ENCODE measurements at places on chromosomes 16 and 17.

GRCh38 chr16:66081775-66082366 lies 284.6 kb upstream of the CDH5 start:
- DNase-seq, result no peak

DNA sequence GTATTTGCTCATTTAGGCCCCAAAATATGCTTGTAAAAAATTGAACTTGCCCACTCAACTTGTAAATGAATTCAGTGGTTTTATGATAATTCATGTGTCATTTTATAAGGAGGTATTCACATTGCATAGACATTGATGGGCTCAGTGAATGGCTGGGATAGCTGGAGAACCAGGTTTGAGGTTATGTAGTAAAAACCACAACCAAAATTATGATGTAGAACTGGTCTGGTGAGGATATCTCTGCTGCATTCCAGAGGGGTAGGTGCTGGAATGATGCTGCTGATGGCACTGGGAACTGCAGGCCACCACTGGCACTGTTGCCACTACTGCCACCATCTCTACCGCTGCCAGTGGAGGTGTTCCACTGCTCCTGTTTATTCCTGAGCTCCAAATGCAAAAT lies 21.5 kb upstream of the RABEP1 start:
- no peak for DNase-seq

DNA sequence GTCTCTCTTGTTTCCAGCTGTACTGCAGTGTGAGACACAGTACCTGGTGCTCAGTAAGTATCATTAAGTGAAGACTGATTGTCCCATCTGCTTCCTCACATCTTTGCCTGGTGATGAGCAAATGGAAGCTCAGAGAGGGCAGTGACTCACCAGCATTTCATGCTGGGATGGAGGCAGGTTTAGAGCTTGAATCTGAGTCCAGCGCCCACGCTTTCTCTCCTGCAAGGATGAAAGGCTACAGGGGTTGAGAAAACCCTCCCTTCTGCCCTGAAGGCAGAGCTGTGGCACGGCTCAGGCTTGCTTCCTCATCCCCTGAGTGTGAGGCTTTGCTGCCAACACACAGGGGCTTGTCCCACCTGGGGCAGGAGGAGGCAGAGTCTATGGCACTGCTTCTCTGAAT lies 1.5 kb upstream of the RNF112 start:
- DNase-seq, result no peak

GRCh38 chr16:25176136-25176535 lies 40.6 kb upstream of the AQP8 start:
- DNase-seq, result no peak

- DNase-seq, result no peak
Observed at GRCh38 chr17:40791787-40792436, 7.8 kb downstream of the KRT28 start.

DNA sequence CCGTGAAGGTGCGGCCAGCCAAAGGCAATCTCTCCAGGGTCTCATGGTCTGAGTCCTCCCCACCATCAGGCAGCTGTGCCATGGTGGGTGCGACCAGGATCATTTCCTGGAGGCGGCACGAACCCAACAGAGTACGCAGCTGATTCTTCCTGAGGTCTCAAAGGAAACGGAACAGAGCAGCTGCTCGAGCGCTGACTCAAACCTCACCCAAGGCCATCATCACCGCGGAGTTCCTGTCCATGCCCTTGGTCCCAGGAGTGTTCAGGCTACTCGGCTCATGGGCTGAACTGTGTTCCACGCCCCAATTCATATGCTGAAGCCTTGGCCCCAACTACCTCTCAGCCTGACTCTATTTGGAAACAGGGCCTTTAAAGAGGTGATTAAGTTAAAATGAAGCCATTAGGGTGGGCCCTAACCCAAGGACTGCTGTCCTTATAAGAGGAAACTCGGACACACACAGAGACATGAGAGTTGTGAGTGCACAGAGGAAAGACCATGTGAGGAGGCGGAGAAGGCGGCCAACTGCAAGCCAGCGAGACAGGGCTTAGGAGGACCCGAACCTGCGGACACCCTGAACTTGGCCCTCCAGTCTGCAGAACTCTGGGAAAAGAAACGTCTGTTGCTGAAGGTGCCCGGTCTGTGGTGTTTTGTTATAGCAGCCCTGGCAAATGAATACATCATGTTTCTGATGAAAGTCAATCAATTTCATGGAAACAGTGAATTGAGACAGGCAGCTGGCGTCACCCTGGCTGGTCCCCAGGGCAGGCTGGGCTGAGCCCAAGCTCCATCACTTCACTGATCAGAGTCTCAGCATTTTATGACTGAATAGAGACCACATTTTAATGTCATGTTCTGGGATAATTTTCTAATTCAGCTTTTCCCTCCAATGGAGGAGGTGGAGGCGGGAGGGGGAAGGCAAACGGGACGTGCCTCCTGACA lies 13.7 kb downstream of the MXRA7 start:
- DNase-seq, result no peak
